ENCODE measurements at places on chromosomes 3 and 15. TPM values are rescaled to one million over a fixed set of nuclear protein-coding genes. Genes with fewer than 3 reads are reported as not detected.

DNA sequence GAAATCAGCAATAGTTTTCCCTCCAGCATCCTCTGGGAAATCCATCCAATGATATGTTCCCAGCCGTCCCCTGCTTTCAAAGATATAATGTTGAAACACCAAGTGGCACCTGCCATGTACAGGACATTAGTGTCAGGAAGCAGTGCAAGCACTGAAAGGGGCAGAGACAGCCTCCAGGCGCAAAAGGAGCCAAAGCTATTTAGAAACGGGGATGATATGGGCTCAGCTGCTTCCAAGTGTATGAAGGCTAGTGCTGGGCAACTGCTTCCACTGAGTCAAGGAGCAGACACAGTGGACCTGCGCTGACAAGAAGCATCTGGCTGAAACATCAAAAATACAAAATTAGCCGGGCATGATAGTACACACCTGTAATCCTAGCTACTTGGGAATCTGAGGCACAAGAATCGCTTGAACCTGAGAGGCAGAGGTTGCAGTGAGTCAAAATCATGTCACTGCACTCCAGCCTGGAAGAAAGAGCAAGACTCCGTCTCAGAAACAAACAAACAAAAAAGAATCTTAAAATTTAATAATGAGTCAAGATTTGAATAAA lies 119.7 kb downstream of the AQP9 start:
- H3K27ac ChIP-seq = no peak overlapping the region
- no peak for DNase-seq
- no peak overlapping the region for H3K4me3 ChIP-seq
- no peaks in the 10 kb centered on the region for H3K27me3 ChIP-seq

- H3K4me1 ChIP-seq = peaks cover 44% of the 10 kb centered on the region
- no peak for DNase-seq
- H3K4me3 ChIP-seq = no peak overlapping the region
- H3K27ac ChIP-seq = no peak overlapping the region
Measured at GRCh38 chr3:8488877-8489276, 12.7 kb upstream of the LMCD1 start.

DNA sequence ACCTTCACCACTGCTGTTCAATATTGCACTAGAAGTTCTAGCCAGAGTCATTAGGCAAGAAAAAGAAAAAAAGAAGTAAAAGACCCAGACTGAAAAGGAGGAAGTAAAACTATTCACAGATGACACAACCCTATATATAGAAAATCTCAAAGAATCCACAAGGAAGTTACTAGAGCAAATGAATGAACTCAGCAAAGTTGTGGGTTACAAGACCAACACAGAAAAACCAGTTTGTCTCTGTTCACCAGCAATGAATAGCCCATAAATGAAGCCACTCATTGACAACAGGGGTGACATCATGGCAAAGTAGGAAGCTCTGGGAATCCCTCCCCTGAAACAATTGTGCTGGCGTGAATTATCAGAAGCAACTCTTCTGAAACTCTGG lies 4.6 kb downstream of the CFAP100 start:
- peak overlapping the region; percentile 96 for H3K27ac ChIP-seq
- H3K4me3 ChIP-seq = peak overlapping the region; percentile 16
- no peak for DNase-seq
- H3K27me3 ChIP-seq = peaks cover 7% of the 10 kb centered on the region
- H3K4me1 ChIP-seq = peaks cover 6% of the 10 kb centered on the region

- no peak for DNase-seq
- H3K27me3 ChIP-seq = no peaks in the 10 kb centered on the region
- no peak overlapping the region for H3K27ac ChIP-seq
- no peaks in the 10 kb centered on the region for H3K4me1 ChIP-seq
Measured at GRCh38 chr3:96012939-96013338, 801.5 kb upstream of the EPHA6 start.

- H3K4me3 ChIP-seq = no peak overlapping the region
- no peaks in the 10 kb centered on the region for H3K36me3 ChIP-seq
- no peak overlapping the region for H3K27ac ChIP-seq
- no peak for DNase-seq
- H3K27me3 ChIP-seq = peaks cover 17% of the 10 kb centered on the region
- peaks cover 13% of the 10 kb centered on the region for H3K4me1 ChIP-seq
Measured at GRCh38 chr3:13083898-13084297, 10.7 kb upstream of the IQSEC1 start.

- no peak overlapping the region for H3K4me3 ChIP-seq
- H3K27ac ChIP-seq = no peak overlapping the region
- no peak for DNase-seq
- H3K36me3 ChIP-seq = no peaks in the 10 kb centered on the region
Measured at GRCh38 chr15:86935841-86936240, 856.2 kb downstream of the AGBL1 start.

GRCh38 chr3:192831111-192831644 lies 86.5 kb downstream of the MB21D2 start:
- no peak overlapping the region for H3K27ac ChIP-seq
- peaks cover 30% of the 10 kb centered on the region for H3K4me1 ChIP-seq
- DNase-seq = no peak
- no peaks in the 10 kb centered on the region for H3K27me3 ChIP-seq
- no peak overlapping the region for H3K4me3 ChIP-seq

GRCh38 chr3:21665444-21666100 lies 85.4 kb downstream of the ZNF385D start:
- no peak overlapping the region for H3K4me3 ChIP-seq
- no peak for DNase-seq
- H3K27me3 ChIP-seq = no peaks in the 10 kb centered on the region
- H3K36me3 ChIP-seq = no peaks in the 10 kb centered on the region
- H3K4me1 ChIP-seq = no peaks in the 10 kb centered on the region

- H3K27ac ChIP-seq = no peak overlapping the region
- H3K36me3 ChIP-seq = no peaks in the 10 kb centered on the region
- no peak for DNase-seq
- H3K4me3 ChIP-seq = no peak overlapping the region
- H3K4me1 ChIP-seq = peaks cover 40% of the 10 kb centered on the region
- H3K27me3 ChIP-seq = no peaks in the 10 kb centered on the region
Measured at GRCh38 chr15:67411486-67411885, 109.4 kb upstream of the C15orf61 start.

DNA sequence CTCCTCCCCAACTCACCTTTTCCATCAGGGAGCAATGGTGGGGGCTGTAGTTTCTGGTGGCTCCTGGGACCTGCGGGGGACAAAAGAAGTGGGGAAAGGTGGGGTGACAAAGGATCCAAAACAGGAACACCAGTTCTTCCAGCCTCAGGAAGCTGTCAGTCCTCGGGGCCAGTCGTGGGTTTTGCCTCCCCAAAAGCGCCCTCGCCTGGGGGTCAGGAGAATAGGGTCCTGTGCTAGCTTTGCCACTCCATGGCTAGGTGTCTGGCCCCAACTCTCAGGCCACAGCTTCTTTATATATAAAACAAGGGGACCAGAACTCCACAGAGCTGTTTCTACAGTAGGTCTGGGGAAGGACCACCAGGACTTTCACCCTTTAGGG lies 4.0 kb downstream of the CCDC9B start:
- no peak overlapping the region for H3K27ac ChIP-seq
- peaks cover 25% of the 10 kb centered on the region for H3K4me1 ChIP-seq
- no peak overlapping the region for H3K4me3 ChIP-seq

DNA sequence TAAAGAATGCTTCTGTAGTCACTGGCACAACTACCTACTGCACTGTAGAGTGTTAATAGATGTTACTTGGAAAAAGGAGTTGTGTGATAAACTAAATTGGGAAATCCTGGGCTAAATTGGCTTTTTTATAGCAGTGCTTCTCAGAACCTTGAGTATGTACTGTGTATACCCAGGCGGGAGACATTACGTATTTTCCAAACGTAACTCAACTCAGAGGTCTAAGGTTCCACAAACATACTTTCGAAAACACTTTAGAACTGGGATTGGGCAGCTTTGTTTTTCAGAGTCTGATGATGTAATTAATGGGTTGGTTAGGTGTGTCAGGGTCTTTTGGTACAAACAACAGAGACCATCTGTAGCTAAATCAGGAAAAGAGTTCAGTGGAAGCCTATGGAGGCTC lies 53.5 kb upstream of the CHST2 start:
- no peaks in the 10 kb centered on the region for H3K27me3 ChIP-seq
- no peak overlapping the region for H3K27ac ChIP-seq
- no peak overlapping the region for H3K4me3 ChIP-seq
- no peak for DNase-seq
- peaks cover 7% of the 10 kb centered on the region for H3K36me3 ChIP-seq

GRCh38 chr15:83250781-83251180 lies 33.7 kb downstream of the BNC1 start:
- DNase-seq = no peak
- H3K27ac ChIP-seq = no peak overlapping the region
- no peaks in the 10 kb centered on the region for H3K36me3 ChIP-seq
- H3K4me1 ChIP-seq = peaks cover 3% of the 10 kb centered on the region
- no peak overlapping the region for H3K4me3 ChIP-seq
- peaks cover 32% of the 10 kb centered on the region for H3K27me3 ChIP-seq

DNA sequence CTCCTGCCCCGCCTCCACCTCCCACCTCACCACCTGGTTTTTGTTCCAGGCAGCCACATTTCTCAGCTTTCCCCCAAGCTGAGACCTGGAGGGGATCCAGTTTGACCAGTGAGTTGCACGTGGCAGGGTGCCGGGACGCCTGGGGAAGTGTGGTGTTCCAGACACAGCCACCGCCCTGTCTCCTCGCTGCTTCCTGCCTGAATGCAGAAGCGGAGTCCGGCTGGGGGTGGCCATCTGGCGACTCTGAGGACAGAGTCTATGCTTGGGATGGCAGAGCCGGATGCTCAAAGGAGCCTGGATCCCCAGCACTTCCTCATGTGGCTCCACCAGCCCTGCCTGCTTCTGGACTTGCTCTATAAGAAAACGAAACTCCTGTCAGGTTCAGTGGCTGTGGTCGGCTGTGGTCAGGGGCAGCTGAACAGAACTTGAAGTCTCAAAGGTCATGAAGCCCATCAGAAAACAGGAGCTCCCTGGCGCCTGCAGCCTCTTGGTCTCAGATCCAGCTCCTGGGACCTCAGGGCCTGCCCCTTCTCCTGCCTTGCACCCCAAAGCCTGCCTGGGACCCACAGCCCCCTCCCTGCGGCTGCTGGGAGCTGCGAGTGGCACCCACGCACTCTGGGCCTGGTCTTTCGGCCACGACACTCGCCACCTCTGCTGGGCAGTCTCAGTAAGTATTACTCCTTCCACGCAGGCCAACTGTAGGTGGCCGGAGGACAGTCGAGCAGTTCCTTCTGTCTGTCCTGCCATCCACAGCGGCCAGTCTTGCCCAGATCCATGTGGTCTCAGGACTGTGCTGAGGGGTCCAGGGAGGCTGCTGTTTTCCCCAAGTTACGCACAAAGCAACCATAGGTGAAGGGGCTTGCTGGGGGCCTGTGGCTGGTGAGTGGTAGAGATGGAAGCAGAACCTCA lies 112.8 kb upstream of the MEF2A start:
- no peak overlapping the region for H3K27ac ChIP-seq
- H3K4me3 ChIP-seq = no peak overlapping the region
- H3K36me3 ChIP-seq = no peaks in the 10 kb centered on the region
- DNase-seq = no peak
- peaks cover 4% of the 10 kb centered on the region for H3K27me3 ChIP-seq

The CTXND1 gene
- total RNA-seq = 2.7 TPM

The UTS2B gene
- 0.58 TPM for total RNA-seq

The ZKSCAN7 gene
- total RNA-seq = 17.2 TPM

The KCNMB3 gene
- 2.0 TPM for total RNA-seq

The NR2E3 gene
- total RNA-seq = 0.38 TPM

Data from type B pancreatic cell (in vitro differentiated cells).